Activated CD4-positive, alpha-beta T cell treated with anti-CD3 and anti-CD28 coated beads, Interleukin-2, Interleukin-6, amounts not matched to agents 100 ng/mL and 50 ng/mL, durations not matched to agents 16 hours and 8 hours (primary cell): ENCODE measurements at places on chromosomes 5 and 9.

GRCh38 chr5:96868603-96869371 lies 7.5 kb upstream of the ERAP2 start:
- peak; percentile 76 for DNase-seq

DNA sequence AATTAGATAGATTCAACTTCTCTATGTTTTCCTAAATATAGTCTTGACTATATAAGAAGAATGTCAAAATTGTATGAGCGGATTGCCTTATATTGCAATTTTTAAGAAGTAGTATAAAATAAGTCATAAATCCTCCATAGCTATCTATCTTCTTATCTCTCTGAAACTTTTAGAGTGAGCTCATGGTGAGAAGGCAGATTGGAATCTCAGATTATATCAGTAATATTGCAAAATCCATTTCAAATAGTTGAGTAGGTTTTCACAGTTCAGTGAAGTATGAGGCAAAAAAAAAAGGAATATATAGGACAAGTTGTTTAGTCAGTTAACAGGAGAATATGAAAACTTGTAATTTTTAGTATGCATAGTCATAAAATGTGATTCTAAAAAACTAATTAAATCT lies 156.4 kb downstream of the FAM174A start:
- DNase-seq = no peak

GRCh38 chr5:127290946-127291693 lies 524 bp downstream of the MEGF10 start:
- DNase-seq = no peak

DNA sequence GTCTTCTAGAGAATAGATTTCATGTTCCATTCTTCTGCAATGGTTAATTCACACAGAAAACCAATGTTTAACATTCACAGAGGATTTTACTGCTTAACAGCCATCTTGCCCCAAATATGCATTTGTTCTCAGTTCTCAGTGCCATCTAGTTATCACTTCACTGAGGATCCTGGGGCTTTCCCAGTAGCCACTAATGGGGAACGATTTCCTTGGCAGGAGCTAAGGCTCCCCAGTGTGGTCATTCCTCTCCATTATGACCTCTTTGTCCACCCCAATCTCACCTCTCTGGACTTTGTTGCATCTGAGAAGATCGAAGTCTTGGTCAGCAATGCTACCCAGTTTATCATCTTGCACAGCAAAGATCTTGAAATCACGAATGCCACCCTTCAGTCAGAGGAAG lies 3.4 kb downstream of the ERAP2 start:
- no peak for DNase-seq

GRCh38 chr9:37582548-37583157 lies 6.5 kb upstream of the FBXO10 start:
- peak; percentile 25 for DNase-seq

DNA sequence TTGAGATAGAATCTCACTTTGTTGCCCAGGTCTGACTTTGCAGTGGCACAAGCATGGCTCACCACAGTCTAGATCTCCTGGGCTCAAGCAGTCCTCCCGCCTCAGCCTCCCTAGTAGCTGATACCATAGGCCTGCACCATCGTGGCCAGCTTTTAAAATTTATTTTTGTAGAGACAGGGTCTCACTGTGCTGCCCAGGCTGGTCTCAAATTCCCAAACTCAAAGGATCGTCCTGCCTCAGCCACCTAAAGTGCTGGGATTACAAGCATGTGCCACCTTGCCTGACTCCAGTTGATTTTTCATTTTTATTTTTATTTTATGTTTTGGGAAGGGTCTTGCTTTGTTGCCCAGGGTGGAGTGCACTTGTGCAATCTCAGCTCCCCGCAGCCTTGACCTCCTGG lies 41.7 kb upstream of the GLDC start:
- no peak for DNase-seq

GRCh38 chr5:54531546-54531945 lies 14.0 kb downstream of the SNX18 start:
- no peak for DNase-seq

- peak; percentile 73 for DNase-seq
Measured at GRCh38 chr5:172443441-172444109, 10.8 kb downstream of the SH3PXD2B start.

GRCh38 chr9:133050781-133051180 lies 11.0 kb upstream of the CEL start:
- DNase-seq = no peak

- DNase-seq = peak; percentile 92
Measured at GRCh38 chr5:95842854-95843544, 20.5 kb upstream of the GLRX start.

- DNase-seq = peak; percentile 22
Measured at GRCh38 chr9:12464910-12465512, 228.2 kb upstream of the TYRP1 start.

DNA sequence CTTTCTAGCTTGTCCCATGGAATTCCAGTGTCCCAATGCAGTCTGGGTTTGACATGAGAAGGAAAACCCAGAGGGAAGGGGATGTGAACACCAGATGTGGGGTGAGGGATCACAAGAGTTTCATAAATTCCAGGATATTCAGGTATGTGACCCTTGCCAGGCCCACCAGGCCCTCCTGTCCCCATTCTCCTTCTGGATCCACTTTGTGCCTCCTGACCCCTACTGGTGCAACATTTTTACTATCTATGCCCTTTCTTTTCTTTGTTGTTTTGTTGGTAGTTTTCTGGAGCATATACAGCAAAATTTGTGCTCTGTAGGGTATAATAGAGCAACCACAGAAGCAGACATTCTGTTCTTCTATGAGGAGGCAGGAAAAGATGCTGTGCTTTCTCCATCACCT lies 597.0 kb upstream of the GRAMD2B start:
- no peak for DNase-seq

DNA sequence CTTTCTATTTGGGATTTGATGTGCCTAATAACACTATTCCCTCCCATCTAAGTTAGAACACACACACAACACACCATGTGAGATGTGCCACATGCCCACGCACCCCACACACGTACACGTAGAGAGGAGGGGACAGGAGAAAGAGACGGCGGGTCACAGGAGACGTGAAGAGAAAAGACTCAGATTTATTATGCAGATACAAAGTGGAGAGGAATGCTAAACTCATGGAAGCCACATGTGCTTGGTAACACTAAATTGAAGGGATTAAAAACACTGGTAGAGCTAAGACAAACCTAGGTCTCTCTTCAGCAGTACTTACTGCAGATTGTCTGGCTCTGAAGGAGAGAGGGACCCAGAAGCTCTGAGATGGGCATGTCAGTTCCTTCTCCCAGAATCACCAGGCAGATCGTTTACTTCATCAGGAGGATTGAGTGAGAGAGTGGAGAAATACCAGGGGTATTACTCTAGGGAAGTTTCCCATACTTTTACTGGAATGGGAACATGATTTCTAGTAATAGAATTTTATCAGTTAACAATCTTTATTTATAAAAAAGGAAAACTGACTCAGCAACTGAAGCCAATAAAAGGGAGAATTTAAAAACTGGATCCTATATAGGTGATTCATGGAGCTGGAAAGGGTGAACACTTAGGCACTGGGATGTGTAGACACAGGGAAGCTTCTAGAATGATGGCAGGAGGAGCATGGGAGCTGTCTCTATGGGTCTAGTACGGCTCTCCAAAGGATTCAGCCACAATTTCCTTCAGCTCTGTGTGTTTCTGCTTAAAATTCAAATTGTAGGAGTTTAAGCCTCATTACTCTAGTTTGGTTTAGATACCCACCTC lies 139.4 kb downstream of the MACIR start:
- no peak for DNase-seq

- DNase-seq = peak; percentile 43
Measured at GRCh38 chr9:132125944-132126679, 35.7 kb upstream of the NTNG2 start.

- DNase-seq = no peak
Measured at GRCh38 chr5:119037496-119038215, 33.2 kb upstream of the DMXL1 start.

DNA sequence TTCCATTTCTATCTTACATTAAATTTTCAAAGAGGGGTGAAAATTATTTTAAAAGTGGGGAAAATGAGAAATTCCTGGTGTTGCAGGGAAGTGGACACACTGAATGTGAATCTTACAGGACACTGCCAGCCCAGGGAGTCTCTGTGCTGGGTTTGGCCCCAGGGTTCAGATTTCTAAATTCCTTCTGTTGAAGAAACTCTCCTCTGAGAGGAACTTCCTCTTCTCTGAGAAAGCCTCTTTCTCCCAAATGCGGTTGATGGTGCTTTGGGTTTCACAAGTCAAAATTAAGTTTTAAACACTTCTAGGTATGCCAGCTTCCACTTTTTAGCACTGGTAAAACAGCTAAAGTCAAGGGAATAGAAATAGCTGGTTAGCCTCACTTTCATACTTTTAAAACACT lies 317.9 kb upstream of the ITGA1 start:
- no peak for DNase-seq

DNA sequence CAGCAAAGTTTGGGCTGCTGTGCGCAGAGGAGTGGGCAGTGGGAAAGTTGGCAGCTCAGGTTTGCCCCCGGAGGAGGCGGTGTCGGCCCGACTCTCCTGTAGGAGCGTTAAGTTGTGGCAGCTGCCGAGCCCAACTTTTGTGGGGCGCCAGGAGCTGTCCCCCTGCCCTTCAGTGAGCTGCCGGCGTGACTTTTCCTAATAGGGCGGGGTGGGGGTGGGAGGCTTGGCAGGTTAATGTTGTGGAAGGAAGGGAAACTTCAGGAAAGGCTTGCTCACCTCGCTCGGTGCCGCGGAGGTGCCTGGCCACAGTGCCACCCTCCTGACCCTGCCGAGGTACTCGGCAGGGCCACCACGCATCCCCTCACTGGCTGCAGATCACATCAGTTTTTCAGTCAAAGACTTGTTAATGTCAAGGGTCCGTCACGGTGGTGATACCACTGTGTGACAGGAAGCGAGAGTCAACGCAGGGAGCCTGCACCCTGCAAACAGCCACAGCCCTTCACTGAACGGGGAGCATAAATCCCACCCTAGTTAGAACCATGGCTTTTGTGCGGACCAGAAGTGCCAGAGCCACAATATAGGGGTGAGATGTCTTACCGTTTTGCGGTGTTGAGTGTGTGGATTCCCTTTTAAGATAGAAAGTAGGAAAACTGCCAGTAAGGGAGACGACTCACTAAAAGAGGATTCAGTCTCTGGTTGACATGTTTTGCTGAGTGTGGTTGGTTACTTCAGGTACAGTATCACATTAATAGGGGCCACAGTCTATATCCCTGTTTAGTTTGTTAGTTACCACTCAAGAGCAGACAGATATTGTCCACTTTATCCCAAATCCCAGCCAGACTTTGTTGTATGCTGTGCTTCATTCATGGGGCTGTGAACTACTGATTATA lies 796 bp downstream of the LNPEP start:
- peak; percentile 68 for DNase-seq

DNA sequence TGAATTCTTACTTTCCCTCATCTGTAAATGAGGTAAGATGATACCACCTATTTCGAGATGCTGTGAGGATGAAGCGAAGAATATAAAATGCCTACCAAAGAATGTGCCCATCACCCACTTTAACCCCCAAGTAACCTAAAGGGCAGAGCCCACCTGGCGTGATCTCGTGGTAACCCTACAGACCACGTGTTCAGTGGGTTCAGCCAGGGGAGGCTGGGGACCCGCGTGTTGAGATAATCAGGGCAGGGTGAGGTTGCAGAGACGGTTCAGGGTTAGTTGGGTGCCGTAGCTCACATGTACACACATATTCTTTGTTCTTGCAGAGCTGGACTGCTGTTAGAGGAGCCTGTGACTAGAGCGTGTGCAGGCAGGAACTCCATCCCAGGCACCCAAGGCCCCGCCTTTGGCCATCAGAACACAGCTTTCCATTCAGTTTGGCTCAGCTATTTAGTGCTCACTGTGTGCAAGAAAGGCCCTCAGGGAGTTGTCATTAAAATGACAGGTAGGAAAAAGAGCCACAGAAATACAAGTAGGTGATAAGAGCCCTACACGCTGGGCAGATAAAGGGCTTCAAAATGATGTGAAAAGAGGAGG lies 56.5 kb upstream of the HAND1 start:
- DNase-seq = no peak

DNA sequence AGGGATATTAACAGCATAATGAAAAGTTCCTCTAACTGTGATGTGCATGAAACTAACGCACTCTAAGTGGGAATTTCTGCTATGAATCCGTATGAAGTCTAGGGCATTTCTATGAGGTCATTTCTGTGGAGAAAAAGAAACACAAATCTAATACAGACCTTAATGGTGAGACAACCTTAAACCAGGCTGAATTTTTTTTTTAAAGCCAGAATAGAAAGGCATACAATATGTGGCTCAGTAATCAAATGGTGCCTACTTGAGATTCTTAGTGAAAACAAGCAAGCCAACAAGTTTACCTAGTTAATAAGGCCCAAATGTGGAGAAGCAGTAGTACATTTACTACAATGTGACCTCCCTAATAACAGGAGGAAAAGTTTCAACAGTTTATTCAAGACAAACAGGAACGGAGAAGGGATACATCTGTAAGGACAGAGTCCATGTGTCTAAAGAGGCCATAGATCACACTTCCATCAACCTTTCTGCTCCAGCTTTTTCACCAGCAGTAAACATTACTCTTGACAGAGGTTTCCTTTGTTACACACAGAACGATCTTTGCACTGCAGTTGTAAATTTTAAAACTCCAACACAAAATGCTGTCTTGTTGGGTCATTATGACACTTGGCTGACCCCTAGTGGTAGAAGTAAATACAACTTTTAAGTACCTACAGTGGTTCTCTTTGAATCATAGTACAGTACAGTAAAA lies 26.2 kb downstream of the CARNMT1 start:
- DNase-seq = peak; percentile 80

- DNase-seq = no peak
Measured at GRCh38 chr5:81302596-81302995, 1.2 kb downstream of the ZCCHC9 start.

DNA sequence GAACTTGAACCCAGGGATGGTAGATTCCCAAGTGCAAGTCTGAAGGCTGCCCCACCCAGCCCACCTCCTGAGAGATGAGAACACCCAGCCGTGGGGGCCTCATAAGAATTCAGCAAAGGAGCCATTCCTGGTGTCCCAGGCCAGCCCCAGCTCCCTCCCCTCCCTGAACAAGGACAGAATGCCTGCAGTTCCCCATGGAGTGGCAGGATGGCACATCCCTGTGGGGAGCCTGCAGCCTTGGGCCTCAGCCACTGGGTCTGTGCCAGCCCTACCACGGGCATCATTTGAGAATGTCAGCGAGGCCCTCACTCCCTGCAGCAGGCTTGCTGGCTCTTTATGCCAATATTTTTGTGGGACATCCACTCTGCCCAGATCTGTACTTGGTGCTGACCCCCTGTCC lies 36.2 kb upstream of the RAPGEF1 start:
- no peak for DNase-seq

DNA sequence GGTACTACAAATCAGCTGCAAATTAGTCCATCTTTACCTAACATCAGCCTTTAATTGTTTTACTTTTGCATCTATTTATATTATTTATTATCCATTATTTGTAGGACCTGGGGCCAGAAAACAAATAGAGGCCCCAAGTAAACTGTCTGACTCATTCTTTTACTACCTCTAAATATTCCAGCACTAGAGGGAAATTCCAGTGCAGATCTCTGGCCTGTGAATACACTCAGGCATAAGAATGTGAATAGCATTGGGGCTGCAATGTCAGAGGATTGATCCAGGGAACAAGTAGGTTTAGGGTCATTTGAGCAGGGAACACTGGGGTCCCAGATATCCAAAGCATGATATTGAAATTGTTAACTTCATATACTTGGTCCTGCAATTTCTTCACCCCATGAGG lies 176.6 kb upstream of the TYRP1 start:
- no peak for DNase-seq
